ENCODE measurements at places on chromosomes 6 and 20.
A peak's percentile ranks its signal among the peaks of the same experiment; 100 is the strongest.

DNA sequence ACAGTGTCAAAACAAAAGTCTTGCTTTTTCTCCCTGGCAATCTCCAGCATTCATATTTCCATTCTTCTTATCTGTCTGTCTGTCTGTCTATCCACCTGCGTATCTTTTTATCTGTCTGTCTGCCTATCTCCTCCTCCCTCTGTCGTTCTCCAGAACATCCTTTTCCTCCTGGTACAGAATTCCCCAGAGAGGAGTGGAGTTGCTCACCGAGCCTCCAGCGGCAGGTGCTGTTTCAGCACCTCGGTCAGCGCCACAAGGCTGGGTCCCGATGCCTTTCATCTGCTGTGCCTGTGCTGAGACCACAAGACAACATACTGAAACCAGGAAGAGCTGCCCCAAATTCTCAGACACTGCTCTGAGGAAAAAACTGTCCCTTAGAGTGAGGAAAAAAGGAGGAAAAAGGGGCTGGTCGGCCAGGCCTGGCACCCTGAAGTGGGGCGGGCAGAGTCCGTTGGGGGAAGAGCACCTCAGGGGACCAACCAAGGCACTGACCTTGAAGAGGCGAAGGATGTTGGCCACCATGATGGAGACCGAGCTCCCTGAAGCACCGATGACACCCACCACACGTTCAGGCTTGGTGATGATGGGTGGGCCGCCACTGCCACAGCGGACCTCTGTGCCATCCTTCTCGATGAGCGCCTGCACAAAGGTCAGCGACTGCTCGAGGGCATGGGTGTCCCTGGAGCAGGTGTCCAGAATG, 13.3 kb downstream of the GRM4 start:
- H3K27me3 ChIP-seq: peaks cover 22% of the 10 kb centered on the region
- no peaks in the 10 kb centered on the region for H3K36me3 ChIP-seq
- no peak overlapping the region for H3K27ac ChIP-seq
- no peak overlapping the region for H3K4me3 ChIP-seq

GRCh38 chr20:50017576-50018248, 34.9 kb downstream of the SNAI1 start:
- no peak overlapping the region for H3K4me3 ChIP-seq
- DNase-seq: no peak
- no peak overlapping the region for H3K27ac ChIP-seq
- no peaks in the 10 kb centered on the region for H3K36me3 ChIP-seq
- H3K27me3 ChIP-seq: peaks cover 2% of the 10 kb centered on the region
- H3K4me1 ChIP-seq: peaks cover 14% of the 10 kb centered on the region

DNA sequence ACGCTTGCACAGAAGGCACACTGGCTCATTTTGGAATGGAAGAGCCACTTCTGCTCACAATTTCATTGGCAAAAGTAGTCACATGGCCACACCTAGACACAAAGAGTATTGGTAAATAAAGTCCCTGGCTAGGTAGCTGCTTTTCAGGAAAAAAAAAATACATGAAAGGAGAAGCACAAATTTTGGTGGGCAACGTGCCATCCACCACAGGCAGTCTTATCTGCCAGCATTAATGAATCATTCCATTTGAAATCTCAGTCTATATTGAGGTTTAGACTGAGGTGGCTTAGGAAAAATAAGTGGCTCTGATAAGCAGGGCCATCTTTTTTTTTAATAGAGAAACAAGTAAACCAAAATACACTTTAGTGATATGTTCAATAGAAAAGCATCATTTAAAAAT, 44.3 kb downstream of the ADGRB3 start:
- DNase-seq: no peak
- no peak overlapping the region for H3K4me3 ChIP-seq
- H3K27me3 ChIP-seq: no peaks in the 10 kb centered on the region

DNA sequence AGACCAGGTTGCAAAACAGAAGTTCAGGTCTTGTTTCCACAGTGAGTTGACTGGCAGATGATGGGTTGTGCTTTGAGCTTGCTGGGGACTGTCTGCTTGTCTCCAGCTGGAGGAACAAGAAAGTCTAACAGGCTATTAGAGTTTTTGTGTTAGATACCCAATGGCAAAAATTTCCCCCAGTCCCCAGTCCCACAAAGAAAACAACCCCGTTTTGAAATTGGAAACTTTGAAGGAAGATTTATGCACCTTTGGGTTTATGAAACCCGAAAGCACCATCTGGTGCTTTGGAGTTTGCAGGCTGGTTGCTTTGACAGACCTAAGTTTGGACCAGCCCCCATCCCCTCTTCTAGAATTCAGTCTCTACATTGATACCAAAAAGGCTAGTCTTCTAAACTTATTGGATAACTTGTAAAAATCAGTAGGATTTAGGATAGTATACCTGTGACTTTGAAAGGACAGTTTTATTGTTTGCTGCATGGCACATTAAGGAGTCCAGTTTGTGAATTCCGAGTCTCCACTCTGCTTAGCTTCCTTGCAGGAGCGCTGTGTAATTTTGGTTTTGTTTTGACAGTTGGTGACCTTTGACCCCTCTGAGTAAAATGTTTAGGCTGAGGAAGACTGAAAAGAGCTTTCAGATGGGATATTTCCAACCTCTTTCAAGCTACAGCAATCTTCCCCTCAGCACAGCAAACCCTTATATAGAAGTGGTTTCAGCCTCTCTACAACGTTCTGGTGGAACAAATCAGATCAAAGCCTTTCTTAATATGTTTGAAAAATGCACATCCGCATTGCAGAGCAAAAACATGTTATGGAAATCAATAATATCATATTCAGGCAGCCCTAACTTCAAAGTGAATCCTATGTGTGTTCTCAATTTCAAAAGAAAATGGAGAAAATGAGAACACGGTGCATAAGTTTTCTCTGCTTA, 25.5 kb upstream of the PRL start:
- H3K4me1 ChIP-seq: no peaks in the 10 kb centered on the region
- no peak for DNase-seq
- no peak overlapping the region for H3K27ac ChIP-seq
- H3K27me3 ChIP-seq: no peaks in the 10 kb centered on the region
- H3K4me3 ChIP-seq: no peak overlapping the region

GRCh38 chr6:165811512-165811911, 148.5 kb upstream of the PDE10A start:
- no peaks in the 10 kb centered on the region for H3K36me3 ChIP-seq
- DNase-seq: no peak
- no peaks in the 10 kb centered on the region for H3K27me3 ChIP-seq
- no peak overlapping the region for H3K27ac ChIP-seq
- no peak overlapping the region for H3K4me3 ChIP-seq

DNA sequence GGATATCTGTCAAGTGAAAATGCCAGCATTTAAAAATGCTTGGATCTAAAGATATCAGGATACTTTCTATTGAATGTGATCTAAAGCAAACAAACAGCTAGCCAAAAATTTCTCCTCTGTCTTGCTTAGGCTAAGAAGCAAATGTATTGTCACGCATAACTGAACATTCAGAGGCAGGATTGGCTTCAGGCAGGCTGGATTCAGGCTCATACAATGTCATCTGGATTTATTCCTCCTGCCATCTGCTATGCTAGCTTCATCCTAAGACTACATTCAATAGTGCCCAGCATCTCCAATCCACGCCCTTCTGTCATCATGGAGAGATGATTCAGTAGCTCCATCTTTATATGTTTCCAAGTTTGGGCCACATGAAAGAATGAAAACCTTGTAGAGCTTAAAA, 27.1 kb downstream of the PFDN4 start:
- no peaks in the 10 kb centered on the region for H3K4me1 ChIP-seq
- H3K4me3 ChIP-seq: no peak overlapping the region
- H3K27ac ChIP-seq: no peak overlapping the region
- no peak for DNase-seq

GRCh38 chr6:159398633-159399032, 229.4 kb downstream of the FNDC1 start:
- H3K4me1 ChIP-seq: no peaks in the 10 kb centered on the region
- H3K27me3 ChIP-seq: peaks cover 2% of the 10 kb centered on the region
- DNase-seq: no peak
- H3K4me3 ChIP-seq: no peak overlapping the region
- H3K36me3 ChIP-seq: no peaks in the 10 kb centered on the region

GRCh38 chr20:48718786-48719578, 108.8 kb downstream of the PREX1 start:
- H3K27ac ChIP-seq: peak overlapping the region; percentile 89
- H3K27me3 ChIP-seq: no peaks in the 10 kb centered on the region
- peaks cover 98% of the 10 kb centered on the region for H3K4me1 ChIP-seq
- peak overlapping the region; percentile 65 for H3K4me3 ChIP-seq
- H3K36me3 ChIP-seq: peaks cover 86% of the 10 kb centered on the region

GRCh38 chr6:3409699-3410384, 47.0 kb downstream of the SLC22A23 start:
- no peak overlapping the region for H3K4me3 ChIP-seq
- no peaks in the 10 kb centered on the region for H3K27me3 ChIP-seq
- H3K36me3 ChIP-seq: no peaks in the 10 kb centered on the region
- H3K27ac ChIP-seq: no peak overlapping the region
- DNase-seq: no peak
